Neural crest cell (in vitro differentiated cells): ENCODE measurements at places on chromosomes 3 and 15. TPM values are rescaled to one million over a fixed set of nuclear protein-coding genes. Genes with fewer than 3 reads are reported as not detected.

HGD gene
- 0.75 and 1.2 TPM in 2 replicates for total RNA-seq

XIRP1 gene
- not detected in 2 replicates for total RNA-seq

DNA sequence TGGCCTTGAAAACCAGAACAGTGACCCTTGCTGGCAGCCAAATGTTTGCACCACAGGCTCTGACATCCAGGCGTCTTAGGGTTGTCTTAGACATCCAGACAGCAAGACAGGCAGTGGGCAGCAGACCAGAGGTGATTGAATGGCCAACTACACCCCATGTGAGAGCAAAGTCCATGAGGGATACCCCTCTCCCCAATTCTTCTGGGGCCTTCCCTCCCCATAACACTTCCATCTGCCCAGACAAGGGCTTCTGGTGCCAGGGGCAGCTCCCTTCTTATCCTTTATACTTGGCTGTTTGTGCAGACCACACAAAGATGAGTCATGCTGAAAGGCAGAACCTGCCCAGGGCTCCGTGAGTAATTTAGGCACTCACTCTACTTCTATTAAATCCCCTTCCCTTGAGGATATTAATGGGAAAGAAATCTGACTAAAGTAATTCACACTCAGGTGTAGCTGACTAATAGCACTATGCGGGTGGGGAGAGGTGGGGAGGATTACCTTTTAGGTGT lies 257.9 kb downstream of the UACA start:
- no peak for DNase-seq

- no peak for DNase-seq
Measured at GRCh38 chr15:38722236-38722635, 157.6 kb upstream of the RASGRP1 start.

GRCh38 chr3:177135841-177136492 lies 61.3 kb downstream of the TBL1XR1 start:
- DNase-seq = no peak

GRCh38 chr15:52180196-52180835 lies 10.9 kb downstream of the GNB5 start:
- DNase-seq = no peak

- no peak for DNase-seq
Measured at GRCh38 chr3:192894676-192895075, 23.0 kb downstream of the MB21D2 start.

DNA sequence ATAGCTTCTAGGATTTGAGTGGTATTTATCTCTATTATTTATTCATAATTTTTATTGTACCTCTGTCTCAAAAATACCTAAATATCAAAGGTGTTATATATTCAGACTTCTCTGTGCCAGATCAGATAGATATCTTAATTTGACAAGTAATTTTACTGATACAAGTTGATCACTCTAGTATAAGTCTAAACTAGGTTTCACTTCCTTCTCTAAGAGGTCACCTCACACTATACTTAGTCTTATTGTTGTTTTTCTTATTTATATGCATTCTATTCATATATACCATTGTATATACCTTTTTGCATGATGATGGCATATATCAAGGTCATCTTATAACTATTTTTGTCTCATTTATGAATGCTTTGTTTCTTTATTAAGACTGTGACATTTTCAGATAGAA lies 26.4 kb upstream of the HGD start:
- no peak for DNase-seq

ACKR2 gene
- 0.20 and 0.56 TPM in 2 replicates for total RNA-seq

GRCh38 chr3:46719735-46720271 lies 2.1 kb upstream of the PRSS50 start:
- DNase-seq = no peak

C3orf18 gene
- 12.7 and 13.1 TPM in 2 replicates for total RNA-seq

GRCh38 chr3:41710646-41711388 lies 251.1 kb downstream of the ULK4 start:
- DNase-seq = no peak

NDN gene
- 97.3 and 105 TPM in 2 replicates for total RNA-seq

DNA sequence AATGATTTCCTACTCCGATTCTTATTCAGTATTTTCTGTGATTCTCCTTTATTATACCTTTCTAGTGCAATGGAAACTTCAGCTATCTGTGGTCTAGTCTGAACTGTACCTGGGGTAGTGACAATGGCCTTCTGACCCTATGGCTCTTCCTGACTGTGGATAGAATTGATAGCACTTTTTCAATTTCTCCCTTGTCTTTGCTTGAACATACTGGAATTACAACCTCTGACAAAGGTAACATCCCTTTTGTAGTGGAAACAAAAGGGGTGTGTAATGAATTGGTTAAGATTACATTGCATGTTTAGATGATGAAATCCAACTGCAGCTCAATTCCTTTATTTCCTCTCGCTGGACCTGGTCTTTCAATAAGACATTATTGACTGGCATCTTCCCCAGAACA lies 21.0 kb upstream of the SOX2 start:
- DNase-seq = no peak

GRCh38 chr3:14438262-14438661 lies 35.9 kb downstream of the SLC6A6 start:
- no peak for DNase-seq

DNA sequence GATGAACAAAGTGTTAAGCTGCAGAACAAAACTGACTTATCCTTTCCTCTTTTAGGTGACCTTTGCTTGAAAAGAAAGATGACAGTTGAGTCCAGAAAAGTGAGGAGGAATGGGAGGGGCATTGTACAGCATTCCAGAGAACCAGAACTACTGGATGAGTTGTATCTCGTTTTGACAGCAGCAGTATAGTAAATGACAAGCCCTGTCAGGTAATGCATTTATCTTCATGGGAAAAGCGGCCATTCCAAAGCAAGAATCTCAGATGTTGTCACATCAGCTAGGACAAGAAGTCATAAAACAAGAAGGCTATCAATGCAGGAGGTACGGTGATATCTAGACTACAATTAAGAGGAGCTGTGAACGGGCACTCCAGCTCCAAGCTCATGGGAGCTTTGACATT lies 421.5 kb downstream of the MAGI1 start:
- DNase-seq = no peak

CSTA gene
- not detected in 2 replicates for total RNA-seq

SI gene
- not detected in 2 replicates for total RNA-seq

- DNase-seq = no peak
Measured at GRCh38 chr3:60169755-60170154, 1081.5 kb downstream of the FHIT start.
